Ammon's horn (tissue), 1 donor: ENCODE measurements at places on chromosomes 2 and 18.

DNA sequence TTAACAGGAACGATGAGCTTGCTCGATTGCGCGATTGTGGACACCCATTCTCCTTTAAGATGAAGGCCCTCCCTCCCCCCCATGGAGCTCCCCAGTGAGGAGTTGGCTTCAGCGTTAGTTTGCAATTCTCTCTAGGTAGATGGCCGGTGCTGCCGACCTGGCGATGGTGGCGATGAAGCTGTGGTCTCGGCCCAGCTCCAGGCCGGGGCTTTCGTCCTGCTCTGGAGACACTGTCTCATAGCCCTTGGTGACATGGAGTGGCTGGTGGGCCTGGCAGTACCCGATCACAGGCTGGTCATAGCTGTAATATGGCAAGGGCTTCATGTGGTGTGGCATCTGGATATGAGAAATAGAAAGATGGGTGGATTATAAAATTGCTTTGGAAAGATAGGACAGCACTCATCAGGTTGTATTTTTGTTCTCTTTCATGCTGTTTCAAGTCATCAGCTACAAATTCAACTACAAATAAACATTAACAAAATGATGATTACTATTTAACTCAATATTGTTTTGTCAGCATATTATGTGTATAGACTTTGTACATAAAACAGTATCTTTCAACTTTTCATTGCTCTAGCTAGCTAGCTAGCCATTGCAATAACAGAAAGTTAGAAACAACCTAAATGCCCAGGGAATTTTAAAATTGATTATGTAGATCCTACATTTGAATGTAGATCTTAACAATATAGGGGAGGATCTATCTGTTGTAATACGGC is 773.4 kb downstream of the LRRTM4 start:
- DNase-seq, result no peak

GRCh38 chr2:113284476-113284875 is 5.8 kb upstream of the PAX8 start:
- no peak for DNase-seq

DNA sequence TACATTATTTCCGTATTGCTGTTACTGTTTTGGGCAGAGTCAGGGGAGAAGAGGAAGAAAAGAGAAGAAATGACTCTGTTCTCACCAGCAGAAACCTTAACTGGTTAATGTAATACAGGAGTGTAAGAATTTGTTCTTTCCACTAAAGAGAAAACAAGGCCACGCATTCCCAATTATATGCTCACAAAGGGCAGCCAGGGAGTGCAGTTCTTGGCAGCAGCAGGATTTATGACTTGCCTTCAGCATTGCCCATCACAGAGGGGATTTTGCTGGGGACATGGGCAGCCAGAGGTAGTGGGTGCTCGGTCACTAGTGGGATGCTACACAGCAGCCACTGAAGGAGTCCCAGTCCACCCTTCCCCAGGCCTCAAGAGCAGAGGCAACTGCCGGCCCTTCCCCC is 18.4 kb downstream of the MREG start:
- no peak for DNase-seq

GRCh38 chr2:69917852-69918251 is 2.9 kb downstream of the MXD1 start:
- DNase-seq, result no peak

- DNase-seq, result no peak
Observed at GRCh38 chr2:173955004-173955403, 10.2 kb downstream of the SP3 start.

DNA sequence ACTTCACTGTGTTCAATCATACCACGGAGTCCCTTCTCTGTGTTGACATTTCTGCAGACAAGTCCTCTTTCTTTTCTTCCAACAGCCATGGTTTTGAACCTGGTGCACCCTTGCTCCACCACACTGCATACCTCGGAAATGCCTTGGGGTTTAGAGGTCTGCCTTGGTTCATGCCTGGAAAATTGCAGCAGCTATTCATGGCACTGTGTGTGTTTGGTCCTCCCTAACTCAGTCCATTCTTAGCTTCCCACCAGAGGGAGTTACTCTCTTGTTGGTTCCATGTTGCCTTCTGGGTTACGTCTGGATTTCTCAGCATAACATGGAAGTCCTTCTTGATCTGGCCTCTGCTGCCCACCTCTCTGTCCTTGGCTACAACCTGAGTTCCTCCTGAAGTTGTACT is 206.0 kb downstream of the FHOD3 start:
- DNase-seq, result no peak

DNA sequence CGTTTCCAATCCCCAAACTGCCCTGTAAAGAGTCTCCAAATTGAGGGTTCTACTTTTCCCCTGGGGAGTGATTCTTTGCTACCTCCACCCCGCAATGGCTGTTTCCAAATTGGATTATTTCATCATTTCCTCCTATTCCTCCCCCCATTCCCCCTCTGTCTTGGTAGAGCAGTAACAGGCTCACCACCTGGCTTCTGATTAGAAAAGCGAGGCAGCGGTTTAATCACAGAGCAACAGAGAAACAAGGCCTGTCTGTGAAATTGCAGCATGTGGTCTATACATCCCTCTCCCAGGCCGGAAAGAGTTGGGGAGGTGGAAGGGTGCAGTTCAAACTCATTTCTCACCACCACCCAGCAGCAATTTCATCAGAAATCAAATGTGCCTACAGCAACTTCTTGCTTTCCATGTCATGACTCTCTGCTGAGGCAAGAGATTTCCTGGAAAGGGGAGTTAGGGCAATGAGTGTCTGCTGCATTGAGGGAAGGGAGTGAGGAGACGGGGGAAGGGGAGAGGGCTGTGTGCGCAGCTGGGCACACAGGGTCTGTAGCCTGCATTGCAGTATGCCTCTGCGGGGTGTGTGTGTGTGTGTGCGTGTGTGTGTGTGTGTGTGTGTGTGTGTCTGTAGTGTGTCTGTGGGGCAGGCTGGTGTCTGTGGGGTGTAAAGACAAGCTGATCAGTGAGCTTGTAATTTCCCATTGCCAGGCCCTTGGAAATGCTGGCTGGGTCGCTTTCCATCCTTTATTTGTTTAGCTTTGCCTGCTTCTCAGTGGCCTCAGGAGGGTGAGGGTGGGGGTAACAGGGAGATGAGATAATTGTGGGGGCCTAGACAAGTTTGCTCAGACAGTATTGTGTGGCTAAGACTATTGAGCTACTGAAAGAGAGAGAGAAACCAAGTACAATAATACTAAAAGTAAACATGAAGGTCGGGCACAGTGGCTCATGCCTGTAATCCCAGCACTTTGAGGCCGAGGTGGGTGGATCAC is 13.5 kb upstream of the IGFBP2 start:
- DNase-seq, result no peak

GRCh38 chr2:171482308-171482707 is 40.0 kb upstream of the CYBRD1 start:
- no peak for DNase-seq
